ENCODE measurements at places on chromosomes 3 and 15. TPM values are rescaled to one million over a fixed set of nuclear protein-coding genes. Genes with fewer than 3 reads are reported as not detected.

DNA sequence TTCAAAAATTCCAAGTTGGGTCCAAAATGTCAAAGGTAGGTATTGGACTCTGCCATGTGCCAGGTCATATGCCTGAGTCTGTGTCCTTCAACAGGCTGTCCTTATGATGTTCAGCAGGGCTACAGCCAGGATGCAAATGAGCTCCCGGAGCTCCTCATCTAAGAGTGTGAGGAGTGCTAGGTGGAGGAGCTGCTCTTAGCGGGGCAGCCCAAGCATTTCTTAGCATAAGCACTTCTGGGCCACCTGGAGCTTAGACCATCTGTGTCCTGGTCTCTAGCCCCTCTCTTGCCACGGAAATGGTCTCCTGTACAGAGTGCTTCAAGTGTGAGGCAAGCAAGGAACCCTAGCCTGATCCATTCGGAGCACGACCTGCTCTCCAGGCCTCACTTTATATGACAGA lies 64.6 kb upstream of the PRR23C start:
- H3K4me1 ChIP-seq: peaks cover 6% of the 10 kb centered on the region
- no peaks in the 10 kb centered on the region for H3K36me3 ChIP-seq
- peaks cover 43% of the 10 kb centered on the region for H3K27me3 ChIP-seq
- no peak overlapping the region for H3K4me3 ChIP-seq

Gene HTR3D
- not detected for total RNA-seq

Gene OR5H14
- not detected for total RNA-seq

DNA sequence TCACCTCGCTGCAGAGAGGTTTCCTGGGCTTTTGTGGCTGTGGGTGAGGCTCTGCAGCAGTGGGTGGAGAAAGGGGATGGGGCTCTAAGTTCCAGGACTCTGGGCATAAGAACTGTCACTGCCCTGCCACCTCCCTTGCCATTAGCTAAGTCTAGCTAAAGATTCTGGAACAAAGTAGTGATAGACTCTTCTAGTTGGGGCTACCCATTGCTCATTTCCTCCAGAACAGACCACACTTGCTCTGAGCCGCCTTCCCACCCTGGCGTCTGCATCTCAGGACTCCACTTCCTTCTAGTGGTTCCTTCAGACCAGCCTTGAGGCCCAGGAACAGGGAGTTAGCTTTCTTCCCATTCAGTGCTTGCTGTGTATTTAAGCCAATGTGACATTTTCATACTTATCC lies 7.5 kb downstream of the ARHGAP31 start:
- H3K4me3 ChIP-seq: no peak overlapping the region
- no peaks in the 10 kb centered on the region for H3K36me3 ChIP-seq
- peaks cover 15% of the 10 kb centered on the region for H3K27me3 ChIP-seq

Gene CFAP100
- 0.79 TPM for total RNA-seq

DNA sequence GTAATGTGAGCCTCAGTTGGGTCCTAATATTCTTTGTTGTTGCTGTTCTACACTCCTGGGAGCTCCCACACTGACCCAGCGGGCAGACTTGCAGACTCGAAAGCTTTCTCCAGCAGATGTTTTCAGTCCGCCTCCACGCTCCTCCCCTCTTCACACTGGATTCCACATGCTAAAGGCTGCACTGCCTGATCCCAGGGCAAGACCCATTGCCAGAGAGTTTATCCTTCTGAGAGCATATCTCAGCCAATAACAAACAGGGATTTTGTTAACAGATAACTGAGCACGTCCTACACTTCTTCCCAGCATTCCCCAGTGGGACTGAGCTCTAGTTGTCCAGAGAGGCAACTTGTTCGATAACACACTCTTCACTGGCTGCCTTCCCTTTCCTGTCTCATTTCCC lies 8.0 kb upstream of the COL6A6 start:
- no peak for DNase-seq
- H3K27ac ChIP-seq: no peak overlapping the region
- H3K4me1 ChIP-seq: no peaks in the 10 kb centered on the region

- DNase-seq: no peak
- peaks cover 14% of the 10 kb centered on the region for H3K27me3 ChIP-seq
- no peak overlapping the region for H3K4me3 ChIP-seq
Observed at GRCh38 chr15:85289677-85290365, 90.6 kb upstream of the AKAP13 start.

GRCh38 chr3:186509423-186509822 lies 34.8 kb downstream of the CRYGS start:
- no peaks in the 10 kb centered on the region for H3K36me3 ChIP-seq
- H3K4me3 ChIP-seq: no peak overlapping the region
- H3K4me1 ChIP-seq: peaks cover 6% of the 10 kb centered on the region
- H3K27ac ChIP-seq: no peak overlapping the region
- H3K27me3 ChIP-seq: peaks cover 39% of the 10 kb centered on the region
